ENCODE measurements at places on chromosomes 6 and 20.

DNA sequence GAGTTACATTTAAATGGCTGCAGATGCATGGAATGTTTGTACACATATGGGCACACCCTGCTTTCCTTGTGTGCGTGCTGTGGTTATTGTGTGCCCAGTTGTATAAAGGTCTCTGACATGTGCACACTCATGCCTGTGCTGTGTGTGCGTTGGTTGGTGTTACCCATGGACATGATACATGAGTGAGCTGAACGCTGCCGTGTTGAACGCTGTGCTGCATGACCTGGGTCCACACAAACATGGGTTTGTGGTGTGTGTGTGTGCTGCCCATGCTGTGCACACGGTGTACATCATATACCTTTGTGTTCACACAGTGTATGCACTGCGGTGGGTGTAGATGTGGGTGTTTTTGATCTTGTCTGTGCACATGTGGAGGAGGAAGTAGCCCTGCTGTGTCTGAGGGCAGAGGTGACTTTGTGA, 54.4 kb downstream of the TOX2 start:
- no peak for DNase-seq

- DNase-seq: peak; percentile 45
Measured at GRCh38 chr20:6142348-6142993, 19.6 kb upstream of the FERMT1 start.

GRCh38 chr6:70537266-70537665, 29.5 kb upstream of the SDHAF4 start:
- no peak for DNase-seq

GRCh38 chr6:18424201-18424600, 37.1 kb downstream of the RNF144B start:
- DNase-seq: no peak

DNA sequence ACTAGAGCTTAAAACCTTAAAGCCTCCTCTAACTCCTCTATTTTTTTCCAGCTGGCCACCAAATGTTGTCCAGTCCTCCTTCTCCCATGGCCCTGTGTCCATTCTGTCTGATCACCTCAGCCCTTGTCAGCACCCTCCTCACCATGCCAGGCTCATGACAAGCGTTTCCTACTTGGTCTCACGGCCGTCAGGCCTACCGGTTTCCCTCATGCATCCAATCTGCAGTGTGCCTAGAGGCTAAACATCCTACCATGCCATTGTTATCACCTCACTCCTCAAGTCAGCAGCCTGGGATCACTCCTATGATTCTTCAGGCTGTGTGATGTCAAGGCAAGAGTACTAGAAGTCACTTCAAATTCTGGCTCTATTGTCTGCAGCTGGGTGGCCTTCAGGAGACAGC, 9.6 kb upstream of the TJAP1 start:
- DNase-seq: no peak

DNA sequence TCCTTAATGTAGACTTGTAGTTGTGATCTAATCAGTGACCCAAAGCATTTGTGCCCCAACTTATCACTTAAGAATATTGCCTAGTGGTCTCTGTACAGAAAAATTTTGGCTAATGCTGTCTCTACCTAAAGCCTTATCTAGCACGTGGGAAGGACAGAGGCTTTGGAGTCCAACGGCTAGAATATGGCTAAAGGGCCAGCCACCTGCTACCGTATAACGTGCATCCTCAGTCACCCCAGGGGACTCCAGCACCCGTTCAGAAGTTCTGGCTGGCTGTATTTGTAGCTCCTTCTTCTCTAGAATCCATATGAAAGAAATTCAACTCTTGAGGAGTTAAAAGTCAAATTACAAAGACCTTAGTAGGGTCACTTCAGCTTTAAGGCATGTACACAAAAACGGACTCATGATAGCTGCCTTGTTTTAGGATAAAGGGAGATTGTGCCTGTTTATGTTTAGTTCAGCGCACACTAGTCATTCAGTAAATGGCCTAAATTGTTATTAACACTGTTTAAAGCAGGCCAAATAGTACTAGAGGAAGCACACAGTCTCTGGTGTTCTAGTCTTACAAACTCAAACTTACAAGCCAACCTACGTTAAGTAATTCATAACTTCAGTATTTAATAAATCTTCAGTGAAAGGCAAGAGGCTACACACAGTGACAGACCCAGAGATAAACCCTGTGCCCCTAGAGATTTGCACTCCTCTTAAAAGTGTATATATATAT, 407.5 kb upstream of the PLCB4 start:
- DNase-seq: no peak

GRCh38 chr6:36442103-36442670, 467 bp downstream of the PXT1 start:
- DNase-seq: no peak

- no peak for DNase-seq
Measured at GRCh38 chr6:31621991-31622390, 1.5 kb downstream of the PRRC2A start.

DNA sequence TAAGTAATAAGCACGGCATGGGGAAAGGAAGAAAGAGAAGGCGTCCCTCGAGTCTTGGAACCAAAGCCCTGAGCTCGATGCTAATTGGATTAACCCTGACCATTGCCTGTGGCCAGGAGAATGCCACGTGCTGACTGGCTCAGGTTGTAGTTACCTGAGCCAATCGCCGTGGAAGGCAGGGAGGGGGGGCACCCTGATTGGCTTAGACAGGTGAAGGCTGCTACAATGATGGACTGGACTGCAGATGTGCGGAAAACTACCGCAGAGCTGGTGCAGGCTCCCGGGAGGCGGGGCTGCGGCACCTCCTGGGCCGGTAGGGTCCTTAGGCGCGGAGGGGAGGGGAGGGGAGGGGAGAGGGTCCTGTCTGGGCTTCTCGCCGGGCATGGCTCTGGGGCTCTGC, 121.3 kb downstream of the TFAP2C start:
- DNase-seq: no peak

GRCh38 chr6:158819213-158819976, at the start of gene EZR:
EZR (minus strand) TSS chr6:158819368; CDS start chr6:158818093, 1,275 bp downstream.
- peak; percentile 92 for DNase-seq

GRCh38 chr6:160455541-160456213, 107.5 kb downstream of the SLC22A3 start:
- peak; percentile 57 for DNase-seq

DNA sequence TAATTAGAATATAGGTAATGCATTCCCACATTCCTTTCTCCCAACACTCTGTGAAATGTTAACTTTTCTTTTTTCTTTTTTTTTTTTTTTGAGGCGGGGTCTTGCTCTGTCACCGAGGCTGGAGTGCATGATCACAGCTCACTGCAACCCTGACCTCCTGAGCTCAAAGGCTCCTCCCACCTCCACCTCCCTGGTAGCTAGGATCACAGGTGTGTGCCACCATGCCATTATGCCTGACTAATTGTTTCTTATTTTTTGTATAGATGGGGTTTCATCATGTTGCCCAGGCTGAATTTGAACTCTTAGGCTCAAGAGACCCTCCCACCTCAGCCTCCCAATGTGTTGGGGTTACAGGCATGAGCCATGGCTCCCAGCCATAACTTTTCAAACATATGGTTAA, 135.7 kb upstream of the SHLD1 start:
- no peak for DNase-seq

DNA sequence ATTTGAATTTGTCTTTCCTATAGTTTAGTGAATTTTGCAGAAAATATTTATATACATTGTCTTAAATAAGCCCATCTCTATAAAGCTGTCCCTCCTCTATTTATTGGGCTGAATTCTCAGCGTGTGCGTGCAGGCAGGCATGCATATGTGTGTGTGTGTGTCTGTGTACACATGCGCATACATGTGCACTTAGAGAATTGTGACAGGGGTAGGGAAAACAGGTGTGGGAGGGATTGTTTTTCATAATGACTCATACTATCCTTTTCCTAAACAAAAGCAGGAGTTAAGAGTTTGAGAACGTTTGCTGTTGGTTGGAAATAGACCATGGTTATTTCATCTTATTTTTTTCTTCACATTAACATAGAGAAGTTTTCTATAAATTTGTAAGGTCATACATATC, 43.4 kb upstream of the FABP7 start:
- DNase-seq: no peak

DNA sequence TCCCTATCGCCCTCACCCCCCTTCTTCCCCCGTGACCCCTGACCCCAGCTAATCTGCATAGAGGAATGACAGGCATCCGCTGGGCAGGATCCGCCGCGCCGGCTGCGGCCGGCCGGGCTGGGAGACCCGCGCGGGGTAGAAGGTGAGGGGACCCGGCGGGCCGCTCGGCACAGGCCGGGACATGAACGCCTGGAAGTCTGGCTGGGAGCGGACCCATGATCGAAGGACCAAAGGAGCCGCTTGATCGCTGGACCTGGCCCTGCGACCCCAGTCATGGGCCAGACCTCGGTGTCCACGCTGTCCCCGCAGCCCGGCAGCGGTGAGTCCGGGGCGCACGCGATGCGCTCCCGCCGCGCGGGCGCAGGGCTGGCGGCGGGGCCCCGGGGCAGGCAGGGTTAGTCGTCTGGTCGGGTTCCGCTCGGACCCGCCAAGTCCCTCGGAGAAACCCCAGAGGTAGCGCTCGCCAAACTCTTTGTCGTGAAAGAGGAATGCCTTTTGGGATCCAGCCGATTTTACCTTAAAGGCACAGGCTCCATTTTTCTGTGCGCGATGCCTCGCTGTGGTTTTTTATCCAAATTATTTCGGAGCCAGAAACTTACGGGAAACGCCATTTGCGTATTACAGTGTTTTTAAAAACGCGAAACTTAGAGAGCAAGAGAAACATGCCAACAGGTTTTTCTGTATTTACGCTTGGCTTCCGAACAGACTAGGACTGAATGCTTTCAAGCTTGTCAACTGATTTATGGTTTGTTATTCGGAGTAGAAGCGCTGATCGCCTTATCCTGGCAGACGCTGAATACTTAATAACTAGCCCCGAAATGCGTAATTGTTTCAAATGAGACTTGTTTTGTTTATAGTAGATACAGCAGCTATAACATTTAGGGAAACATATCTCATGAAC, at the start of gene PHACTR2:
Gene PHACTR2, plus strand, starts transcription at position 75 of the 901 bp plus-strand sequence. Its CDS starts 199 bp downstream, at position 274.
- peak; percentile 72 for DNase-seq

GRCh38 chr6:146700078-146700686, 101.4 kb downstream of the ADGB start:
- DNase-seq: peak; percentile 85

DNA sequence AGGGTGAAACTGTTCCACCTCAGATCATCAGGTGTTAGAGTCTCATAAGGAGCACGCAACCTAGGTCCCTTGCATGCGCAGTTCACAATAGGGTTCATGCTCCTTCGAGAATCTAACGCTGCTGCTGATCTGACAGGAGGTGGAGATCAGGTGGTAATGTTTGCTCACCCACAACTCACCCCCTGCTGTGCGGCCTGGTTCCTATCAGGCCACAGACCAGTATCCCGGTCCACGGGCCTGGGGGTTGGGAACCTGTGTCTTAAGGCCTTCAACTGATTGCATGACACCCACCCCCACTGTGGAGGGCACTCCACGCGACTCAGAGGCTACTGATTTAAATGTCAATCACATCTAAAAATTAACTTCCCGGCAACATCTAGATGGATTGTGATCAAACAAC, 411.2 kb upstream of the SULF2 start:
- DNase-seq: no peak

GRCh38 chr6:75275067-75275466, 9.5 kb downstream of the TMEM30A start:
- peak; percentile 65 for DNase-seq

DNA sequence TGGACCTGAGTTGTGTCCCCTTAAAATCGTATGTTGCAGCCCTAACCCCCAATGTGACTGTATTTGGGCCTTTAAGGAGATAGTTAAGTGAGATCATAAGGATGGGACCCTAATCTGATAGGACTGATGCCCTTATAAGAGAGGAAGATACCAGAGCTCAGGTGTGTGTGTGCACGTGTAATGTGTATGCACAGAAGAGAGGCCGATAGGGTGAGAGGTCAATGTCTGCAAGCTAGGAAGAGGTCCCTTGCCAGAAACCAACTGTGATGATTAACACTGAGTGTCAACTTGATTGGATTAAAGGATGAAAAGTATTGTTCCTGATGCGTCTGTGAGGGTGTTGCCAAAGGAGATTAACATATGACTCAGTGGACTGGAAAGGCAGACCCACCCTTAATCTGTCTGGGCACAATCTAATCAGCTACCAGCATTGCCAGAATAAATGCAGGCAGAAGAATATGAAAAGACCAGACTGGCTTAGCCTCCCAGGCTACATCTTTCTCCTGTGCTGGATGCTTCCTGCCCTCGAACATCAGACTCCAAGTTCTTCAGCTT, 299.8 kb downstream of the LRFN2 start:
- no peak for DNase-seq

DNA sequence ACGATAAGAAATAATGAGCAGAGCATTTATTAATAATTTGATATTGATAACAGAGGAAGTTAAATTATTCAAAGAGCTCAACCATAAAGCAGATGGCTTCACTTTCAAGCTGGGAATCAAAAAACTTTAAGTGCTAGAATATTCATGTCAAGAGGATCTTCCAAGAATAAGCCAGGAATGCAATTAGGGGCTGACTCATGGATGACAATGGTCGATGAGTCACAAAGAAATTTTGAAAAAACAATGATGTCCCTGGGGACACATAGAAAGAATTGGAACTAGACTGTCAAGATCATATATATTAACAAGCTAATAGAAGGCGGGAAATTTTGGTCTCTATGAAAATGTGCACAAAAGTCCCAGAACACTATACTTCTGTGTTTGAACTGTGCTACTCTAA, 304.1 kb downstream of the LAMA2 start:
- DNase-seq: peak; percentile 81

DNA sequence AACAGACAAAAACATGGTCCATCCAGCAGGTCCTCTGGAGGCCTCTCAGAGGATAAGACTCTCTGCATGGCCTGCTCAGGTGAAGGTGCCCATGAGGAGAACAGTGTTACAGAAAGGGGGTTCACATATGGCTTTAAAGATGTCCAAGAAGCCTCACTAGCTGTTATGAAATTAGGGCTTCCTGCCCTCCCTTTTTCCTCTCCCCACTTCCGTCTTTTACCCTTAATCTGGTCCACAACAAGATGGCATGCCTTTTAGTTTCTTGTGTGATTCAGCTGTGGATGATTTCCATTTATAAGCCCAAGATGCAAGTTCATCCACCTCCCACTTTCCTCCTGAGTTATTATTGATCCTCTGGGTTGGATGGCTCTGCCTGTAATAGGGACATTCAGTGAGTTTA, 14.0 kb downstream of the GCNT2 start:
- DNase-seq: no peak

- DNase-seq: peak; percentile 80
Measured at GRCh38 chr6:157235600-157236039, 87.7 kb downstream of the TMEM242 start.

Data from Daoy (cell line).